Stimulated activated CD4-positive, alpha-beta T cell treated with anti-CD3 and anti-CD28 coated beads, TNF-alpha, amount 100 ng/mL, for 4 hours (primary cell): ENCODE measurements at places on chromosomes 6 and 20.

DNA sequence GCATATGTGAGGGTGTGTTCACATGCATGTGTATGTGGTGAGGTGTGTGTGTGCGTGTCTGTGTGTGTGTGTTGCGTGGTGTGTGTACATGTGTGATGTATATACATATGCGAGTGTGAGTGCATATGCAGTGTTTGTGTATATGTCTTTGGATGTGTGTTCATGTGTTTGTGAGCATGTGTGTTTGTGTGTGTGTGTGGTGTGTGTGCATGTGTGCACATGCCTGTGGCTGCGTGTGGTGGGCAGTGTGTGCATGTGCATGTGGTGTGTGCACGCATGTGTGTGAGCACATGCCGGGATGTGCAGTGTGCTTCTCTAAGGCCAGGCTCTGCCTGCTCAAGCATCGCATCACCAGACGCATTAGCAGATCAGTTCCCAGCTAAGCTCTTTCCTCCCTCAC is 5.7 kb downstream of the THBS2 start:
- DNase-seq, result no peak

- DNase-seq, result no peak
Measured at GRCh38 chr20:62938105-62938888, at the start of gene GID8. Gene GID8, plus strand, starts transcription at chr20:62938147. Its CDS starts 3,356 bp downstream, at chr20:62941503.

GRCh38 chr6:152121910-152122309 is 314.4 kb downstream of the ESR1 start:
- DNase-seq, result no peak

GRCh38 chr6:34793877-34794276 is 2.0 kb downstream of the BLTP3A start:
- DNase-seq, result no peak

DNA sequence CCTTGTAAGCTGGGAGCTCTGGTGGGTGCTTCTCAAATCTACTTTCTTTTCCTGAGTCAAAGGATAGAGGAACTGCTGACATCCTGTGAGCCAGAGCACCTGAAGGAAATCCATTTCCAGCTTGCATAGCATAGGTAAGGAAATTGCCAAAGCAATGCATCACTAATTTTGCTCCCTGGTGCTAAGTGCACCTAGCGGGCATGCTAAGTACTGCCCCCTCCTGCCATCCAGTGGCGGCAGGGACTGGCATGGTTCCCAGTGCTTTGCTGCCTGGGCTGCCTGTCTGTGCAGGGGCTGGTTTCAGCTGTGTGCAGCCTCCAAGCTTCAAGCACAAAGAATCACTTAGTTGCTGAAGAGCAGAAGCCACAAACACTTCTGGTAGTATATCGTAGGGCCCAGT is 63.9 kb downstream of the FARS2 start:
- DNase-seq, result no peak

GRCh38 chr6:156457601-156458000 is 319.6 kb upstream of the ARID1B start:
- no peak for DNase-seq

GRCh38 chr20:54633374-54634355 is 158.3 kb downstream of the DOK5 start:
- no peak for DNase-seq

DNA sequence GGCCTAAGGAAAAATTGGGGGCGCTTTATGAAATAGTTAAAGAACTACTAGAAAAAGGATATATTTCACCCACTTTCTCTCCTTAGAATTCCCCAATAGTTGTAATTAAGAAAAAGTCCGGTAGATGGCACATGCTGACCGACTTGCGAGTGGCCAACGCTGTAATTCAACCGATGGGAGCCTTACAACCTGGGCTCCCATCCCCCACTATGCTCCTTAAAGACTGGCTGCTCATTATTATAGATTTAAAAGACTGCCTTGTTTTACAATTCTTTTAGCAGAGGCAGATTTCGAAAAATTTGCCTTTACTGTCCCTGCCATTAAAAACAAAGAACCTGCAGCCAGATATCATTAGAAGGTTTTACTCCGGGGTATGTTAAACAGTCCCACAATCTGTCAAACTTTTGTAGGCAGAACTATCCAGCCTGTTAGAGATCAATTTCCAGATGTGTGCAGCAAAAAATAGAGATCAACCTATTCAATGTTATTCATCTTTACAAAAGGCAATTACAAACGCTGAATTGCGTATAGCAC is 58.5 kb upstream of the PRSS16 start:
- DNase-seq, result no peak

DNA sequence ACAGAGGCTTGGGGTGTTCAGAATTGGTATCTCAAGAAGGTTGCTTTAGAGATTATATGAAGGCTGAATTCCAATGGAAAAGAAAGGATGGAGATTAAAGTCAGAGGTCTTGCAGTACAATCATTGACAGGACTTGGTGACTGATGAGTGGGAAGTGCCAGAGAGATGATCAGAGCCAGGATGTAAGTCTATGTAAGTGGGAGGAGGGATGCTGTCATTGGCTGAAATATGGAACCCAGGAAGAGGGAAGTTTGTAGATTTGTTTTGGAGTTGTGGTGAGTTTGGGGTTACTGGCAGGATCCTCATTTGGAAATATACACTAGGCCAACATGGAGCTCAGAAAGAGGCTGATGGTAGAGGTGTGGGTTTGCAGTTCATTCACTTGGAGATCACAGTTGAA is 23.8 kb upstream of the TNFAIP3 start:
- no peak for DNase-seq

GRCh38 chr6:135030056-135030473 is 24.6 kb downstream of the HBS1L start:
- no peak for DNase-seq

DNA sequence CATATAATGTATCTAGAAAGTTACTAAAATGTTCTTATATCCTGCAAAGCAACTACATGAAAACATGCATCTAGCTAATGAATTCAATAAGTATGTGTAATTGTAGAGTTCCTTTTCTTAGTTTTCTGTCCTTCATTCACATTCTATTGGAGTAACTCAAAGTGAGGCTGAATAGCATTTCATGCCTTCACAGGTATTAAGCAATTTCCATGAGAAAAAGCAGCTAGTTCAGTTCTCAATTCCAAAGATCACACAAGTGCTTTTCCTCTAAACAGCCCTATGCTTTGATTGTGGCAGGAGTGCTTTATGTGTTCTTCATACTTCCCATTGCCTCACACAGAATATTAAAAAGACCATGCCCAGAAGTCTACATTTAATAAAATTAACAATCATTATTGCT is 274.9 kb downstream of the RFPL4B start:
- no peak for DNase-seq

DNA sequence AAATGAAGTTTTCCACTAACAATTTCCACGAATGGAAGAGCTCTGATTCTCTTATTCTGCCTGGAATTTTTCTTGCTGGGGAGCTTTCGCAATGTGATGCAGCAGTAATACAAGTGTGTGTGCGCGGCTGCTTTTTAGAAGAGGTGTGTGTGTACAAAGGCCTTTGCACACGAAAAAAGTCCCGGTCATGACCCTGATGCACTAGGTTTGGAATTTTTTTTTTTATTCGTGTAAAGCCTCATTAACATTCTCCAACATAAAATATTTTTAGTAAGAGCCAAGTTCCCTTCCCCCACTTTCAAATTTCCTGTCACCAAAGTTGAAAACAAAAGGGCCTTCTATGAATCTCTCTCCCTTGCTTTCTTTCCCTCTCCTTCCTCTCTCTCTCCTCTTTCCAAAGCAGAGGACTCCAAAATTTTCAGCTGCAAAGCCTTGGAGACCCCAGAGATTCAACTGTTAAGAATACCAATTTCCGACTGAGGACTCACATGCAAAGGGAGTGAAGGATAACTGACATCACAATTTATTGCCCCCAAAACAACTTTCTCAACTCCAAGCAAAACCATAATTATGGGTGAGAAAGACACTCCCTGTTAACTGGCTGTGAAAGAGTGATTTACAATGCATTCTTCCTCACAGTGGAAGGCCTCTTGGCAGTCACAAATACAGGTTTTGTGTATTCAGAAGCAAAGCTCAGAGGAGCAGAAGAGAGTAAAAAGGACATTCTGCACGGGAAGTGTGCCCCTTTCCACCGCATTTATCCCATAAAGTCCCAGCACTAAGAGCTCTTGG is 421.2 kb upstream of the JARID2 start:
- no peak for DNase-seq

DNA sequence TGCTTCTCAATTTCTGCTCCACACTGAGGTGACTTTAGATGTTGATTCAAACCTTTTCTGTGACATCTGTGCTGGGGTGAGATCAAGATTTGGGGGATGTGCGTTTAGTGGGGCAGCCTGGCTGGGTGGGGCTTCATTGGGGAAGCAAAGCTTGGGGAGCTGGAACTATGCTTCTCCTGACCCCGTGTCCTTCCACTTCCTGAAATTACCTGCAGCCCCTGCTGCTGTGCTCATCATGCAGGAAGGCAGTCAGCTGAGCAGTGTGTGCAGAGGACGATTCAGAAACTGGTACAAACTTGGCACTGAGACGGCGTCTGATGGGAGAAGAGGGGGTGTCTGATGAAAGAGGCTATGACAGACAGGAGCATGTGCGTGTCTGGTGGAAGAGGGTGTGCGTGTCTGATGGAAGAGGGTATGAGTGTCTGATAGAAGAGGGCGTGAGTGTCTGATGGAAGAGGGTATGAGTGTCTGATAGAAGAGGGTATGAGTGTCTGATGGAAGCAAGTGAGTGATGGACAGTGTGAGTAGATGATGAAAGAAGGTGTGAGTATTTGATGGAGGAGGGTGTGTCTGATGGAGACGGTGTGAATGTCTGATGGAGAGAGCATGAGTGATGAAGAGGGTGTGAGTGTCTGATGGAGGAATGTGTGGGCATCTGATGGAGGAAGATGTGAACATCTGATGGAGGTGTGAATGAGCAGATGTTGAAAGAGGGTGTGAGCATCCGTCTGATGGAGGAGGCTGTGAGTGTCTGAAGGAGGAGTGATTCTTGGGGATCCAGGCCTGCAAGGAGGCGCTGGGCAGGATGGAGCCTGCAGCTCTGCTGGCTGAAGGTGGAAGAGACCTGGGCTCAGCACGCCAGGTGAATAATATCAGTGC is 103.4 kb downstream of the SYCP2 start:
- no peak for DNase-seq

DNA sequence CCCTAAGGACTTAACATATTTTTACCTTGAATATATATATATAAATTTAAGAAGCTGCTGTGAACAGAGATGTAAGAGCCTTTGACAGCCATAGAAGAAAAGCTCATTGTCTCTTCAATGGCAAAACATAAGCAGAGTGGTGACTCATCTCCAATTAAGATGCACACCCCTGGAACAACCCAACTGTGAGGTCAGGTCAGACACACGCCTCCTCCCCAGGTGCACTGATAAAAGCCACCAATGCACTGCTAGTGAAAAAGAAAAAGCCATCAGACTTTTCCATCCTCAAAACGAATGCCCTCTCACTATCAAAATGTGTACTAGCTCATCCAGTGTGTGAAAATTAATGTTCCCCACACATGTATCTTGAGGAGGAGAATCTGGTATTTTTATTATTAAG is 100.1 kb downstream of the SMLR1 start:
- no peak for DNase-seq

- no peak for DNase-seq
Measured at GRCh38 chr6:128763599-128764300, 119.2 kb upstream of the LAMA2 start.

DNA sequence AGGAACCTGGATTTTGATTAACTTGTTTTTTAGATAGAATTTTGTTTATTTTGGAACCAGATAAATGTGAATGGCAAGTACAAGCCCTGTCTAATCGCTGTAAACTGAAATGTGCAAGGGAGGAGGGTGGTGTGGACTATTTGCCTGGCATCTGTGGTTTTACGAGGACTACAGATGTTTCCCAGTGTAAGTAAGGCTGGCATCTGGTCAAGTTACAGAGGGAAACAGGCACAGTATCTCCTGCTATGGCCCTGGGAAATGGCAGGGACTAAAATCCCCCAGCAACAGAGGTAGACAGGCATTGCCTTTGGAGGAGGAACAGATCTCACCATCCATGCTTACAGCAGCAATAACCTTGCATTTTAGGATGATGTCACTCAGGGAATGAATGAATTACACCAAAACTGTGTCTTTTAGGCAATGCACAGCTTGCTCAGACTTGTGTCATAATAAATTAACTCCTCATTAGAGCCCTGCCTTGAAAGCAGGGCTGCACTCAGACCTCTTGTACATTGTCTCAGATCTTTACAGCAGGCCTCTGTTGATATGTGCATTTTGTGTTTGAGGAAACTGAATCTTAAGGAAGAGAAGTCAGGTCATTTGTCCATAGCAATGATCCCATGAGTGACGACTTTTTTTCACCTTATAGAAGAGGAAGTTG is 96.2 kb downstream of the TCP11 start:
- no peak for DNase-seq

DNA sequence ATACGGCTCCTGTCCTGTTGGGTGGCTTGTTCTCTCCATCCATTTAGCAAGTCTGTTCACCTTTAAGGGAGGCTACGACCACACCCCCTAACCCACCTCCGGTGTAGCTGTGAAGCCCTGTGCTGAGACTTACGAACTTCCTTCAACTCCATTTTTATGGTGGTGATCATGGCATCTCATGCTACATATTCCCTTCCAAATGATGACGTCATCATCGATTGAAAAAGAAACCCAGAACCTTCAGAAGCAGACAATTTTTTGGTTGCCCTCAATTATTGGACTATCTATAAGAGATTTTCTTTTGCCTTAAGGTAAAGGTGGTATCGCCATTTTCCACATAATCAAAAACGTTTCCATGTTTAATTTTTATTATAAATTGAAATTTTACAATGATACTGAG is 389.0 kb downstream of the CBLN4 start:
- no peak for DNase-seq

GRCh38 chr20:14643146-14643545 is 305.7 kb upstream of the FLRT3 start:
- DNase-seq, result no peak
